Activated CD4-positive, alpha-beta T cell treated with anti-CD3 and anti-CD28 coated beads for 36 hours (primary cell): ENCODE measurements at places on chromosomes 13 and 19. TPM values are rescaled to one million over a fixed set of nuclear protein-coding genes. Genes with fewer than 3 reads are reported as not detected.

MAMSTR gene
- total RNA-seq = 0.69 TPM

- H3K27ac ChIP-seq = no peak overlapping the region
- no peak overlapping the region for H3K4me3 ChIP-seq
- H3K36me3 ChIP-seq = peaks cover 13% of the 10 kb centered on the region
- no peaks in the 10 kb centered on the region for H3K27me3 ChIP-seq
- peaks cover 13% of the 10 kb centered on the region for H3K4me1 ChIP-seq
Measured at GRCh38 chr13:39887387-39887786, 231.9 kb downstream of the COG6 start.

- H3K4me3 ChIP-seq = no peak overlapping the region
- H3K27ac ChIP-seq = no peak overlapping the region
- no peaks in the 10 kb centered on the region for H3K4me1 ChIP-seq
- H3K27me3 ChIP-seq = no peaks in the 10 kb centered on the region
Measured at GRCh38 chr19:7257148-7258040, 36.8 kb downstream of the INSR start.

TMEM272 gene
- total RNA-seq = 0.18 TPM

GRCh38 chr13:95784161-95784899 lies 107.4 kb downstream of the DNAJC3 start:
- H3K4me3 ChIP-seq = no peak overlapping the region
- peaks cover 56% of the 10 kb centered on the region for H3K36me3 ChIP-seq
- no peaks in the 10 kb centered on the region for H3K27me3 ChIP-seq

DNA sequence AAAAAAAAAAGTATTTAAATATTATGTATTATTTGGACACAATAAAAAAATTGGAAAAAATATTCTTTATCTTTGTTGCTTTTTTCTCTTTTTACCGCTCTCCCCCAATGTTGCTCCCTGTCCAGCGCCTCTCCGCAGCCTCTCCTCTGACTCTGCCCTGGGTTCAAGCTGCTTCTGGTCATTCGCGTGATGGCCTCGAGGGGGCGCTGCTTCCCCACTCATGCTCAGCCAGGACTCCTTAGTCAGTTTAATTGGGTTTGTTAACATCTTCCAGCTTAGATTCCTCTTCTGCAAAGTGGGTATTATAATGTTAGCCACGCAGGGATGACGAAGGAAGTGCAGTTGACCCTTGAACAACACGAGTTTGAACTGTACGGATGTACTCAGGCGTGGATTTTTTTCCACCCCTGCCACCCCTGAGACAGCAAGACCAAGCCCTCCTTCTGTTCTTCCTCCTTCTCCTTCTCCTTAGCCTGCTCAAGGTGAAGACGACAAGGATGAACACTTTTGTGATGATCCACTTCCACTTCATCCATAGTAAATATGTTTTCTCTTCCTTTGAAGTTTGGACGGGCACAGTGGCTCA lies 4.9 kb upstream of the NWD1 start:
- no peak overlapping the region for H3K27ac ChIP-seq
- H3K4me3 ChIP-seq = no peak overlapping the region
- H3K27me3 ChIP-seq = peaks cover 2% of the 10 kb centered on the region
- peak; percentile 75 for DNase-seq
- H3K4me1 ChIP-seq = no peaks in the 10 kb centered on the region

GSX1 gene
- not detected for total RNA-seq

DNA sequence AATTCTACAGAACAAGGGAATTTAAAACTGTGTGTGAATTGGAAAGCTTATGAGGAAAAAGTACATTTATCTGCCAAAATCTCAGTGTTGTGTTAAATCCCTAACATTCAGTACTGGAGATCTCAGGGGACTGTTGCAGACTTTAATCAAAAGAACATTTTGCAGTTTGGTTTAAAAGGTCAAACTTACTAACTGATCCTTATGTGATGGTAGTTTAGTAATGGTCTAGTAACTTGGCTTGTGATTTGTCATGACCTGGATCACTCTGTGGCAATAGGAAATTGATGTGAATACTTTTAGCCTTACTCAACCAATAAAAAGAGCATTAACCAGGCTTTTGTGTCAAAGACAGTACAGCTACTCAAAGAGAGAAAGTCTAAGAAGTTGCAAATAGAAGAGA lies 862.1 kb upstream of the MIR17HG start:
- H3K27ac ChIP-seq = no peak overlapping the region
- no peak overlapping the region for H3K4me3 ChIP-seq
- no peaks in the 10 kb centered on the region for H3K36me3 ChIP-seq
- no peaks in the 10 kb centered on the region for H3K27me3 ChIP-seq

DNA sequence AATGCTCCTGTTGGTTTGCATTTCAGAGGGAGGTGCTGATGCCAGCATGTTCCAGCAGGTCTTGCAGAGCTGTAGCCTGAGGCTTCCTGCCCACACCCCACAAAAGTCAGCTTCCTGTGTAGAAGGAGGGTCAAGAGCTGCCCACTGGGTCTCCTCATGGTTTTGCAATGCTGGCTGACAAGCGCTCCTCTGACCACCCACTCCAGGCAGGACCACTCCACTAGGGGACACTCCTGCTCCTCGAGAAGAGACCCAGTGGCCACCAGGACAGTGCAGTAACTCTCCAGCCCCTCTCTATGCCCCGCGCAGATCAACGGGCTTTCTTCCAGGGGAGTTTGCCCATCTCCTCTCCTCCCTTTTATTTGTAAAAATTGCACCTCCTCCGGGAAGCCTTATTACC lies 72.9 kb upstream of the UQCRFS1 start:
- no peak overlapping the region for H3K4me3 ChIP-seq
- peak; percentile 15 for DNase-seq
- H3K4me1 ChIP-seq = no peaks in the 10 kb centered on the region

TUBA3C gene
- total RNA-seq = not detected

DNA sequence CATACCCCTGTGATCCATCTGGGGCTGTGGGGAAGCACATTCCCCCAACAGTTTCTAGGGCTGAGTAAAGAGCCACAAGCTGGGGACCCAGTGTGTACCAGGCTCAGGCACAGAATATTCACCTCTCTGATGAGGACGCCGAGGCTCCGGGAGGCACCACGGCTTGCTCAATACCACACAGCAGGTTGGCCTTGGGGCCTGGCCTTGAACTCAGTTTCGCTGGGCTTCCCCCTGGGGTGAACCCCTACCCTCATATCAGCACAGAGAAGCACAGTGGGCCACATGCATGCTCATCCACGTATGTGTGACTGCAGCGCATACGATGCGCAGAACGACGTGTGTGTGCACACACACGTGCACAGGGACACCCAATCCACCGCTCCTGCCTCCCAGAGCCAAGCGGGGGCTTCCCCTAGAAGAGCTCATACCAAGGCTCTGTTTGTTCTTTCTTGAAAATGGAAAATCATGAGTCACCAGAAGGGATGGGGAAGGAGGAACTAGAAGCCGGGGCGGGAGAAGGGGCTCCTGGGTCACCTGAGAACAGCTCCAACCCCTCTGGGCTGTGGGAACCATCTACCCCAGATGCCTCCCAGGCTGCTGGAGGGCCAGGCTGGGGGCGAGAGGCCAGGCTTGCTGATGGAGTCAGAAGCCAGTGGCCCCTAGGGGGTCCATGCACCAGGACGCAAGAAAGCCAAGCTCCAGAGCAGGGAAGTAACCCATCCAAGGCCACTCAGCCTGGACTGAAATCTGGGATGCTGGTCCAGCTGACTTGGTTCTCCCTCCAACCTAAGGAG lies 4.9 kb upstream of the PDE4C start:
- peak; percentile 30 for DNase-seq
- H3K27me3 ChIP-seq = peaks cover 64% of the 10 kb centered on the region
- no peak overlapping the region for H3K27ac ChIP-seq
- H3K4me1 ChIP-seq = peaks cover 10% of the 10 kb centered on the region

SMIM24 gene
- 0.49 TPM for total RNA-seq

DNA sequence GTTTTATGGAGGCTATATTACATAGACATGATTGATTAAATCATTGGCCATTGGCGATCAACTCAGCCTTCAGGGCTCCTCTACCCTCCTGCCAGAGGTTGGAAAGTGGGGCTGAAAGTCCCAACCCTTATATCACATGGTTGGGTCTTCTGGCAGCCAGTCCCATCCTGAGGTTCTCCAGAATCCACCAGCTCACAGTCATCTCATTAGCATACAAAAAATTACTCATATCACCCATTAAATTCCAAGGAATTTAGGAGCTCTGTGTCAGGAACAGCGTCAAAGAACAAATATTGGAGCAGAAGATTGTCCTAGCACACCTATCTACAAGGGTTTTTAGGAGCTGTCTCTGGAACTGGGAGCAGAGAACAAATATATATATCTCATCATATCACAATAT lies 39.4 kb upstream of the FARP1 start:
- H3K36me3 ChIP-seq = no peaks in the 10 kb centered on the region
- no peak overlapping the region for H3K27ac ChIP-seq
- no peak for DNase-seq
- H3K4me1 ChIP-seq = no peaks in the 10 kb centered on the region

TPTE2 gene
- 0.11 TPM for total RNA-seq

DNA sequence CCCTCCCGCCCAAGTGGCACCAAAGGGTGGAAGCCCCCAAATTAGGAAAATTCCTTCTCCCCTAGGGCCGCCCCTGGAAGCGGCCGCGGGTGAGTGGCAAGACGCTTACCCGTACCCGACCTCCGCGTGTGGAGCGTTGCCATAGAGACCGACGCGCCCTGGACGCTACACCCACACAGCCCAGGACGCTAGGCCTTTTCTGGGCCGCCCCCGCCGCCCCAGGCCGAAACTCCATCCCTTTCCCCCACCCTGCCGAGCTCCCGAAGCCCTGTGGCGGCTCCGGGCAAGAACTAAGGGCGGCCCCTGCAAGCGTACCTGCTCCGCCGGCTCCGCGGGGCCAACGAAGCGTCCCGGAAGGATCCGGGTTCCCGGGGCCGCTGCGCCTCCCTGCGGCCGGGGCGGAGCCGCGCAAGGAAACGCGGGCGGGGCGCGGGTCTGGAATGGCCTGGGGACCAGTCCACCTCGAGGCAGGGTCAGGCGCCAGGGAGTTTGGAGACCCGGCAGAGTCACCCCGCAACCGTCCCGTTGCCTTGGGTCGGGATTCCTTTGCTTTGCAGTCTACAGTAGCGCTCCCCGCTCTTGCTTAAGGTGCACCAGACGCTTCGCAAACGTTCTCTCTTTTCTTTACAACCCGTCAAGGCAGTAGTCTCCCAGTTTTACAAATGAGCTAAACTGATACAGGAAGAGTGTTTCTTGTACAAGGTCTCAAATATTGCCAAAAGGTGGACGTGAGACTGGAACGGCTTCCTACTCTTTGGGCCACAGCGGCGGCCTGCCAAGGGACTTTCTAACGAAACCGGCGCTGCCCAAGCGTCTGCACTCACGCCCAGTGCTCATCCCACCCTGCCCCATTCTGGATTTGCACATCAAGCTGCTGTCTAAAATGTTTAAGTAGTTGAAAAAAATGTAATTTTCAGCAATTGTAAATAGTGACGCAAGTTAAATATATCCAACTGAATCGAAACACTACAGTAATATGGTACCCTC lies at the start of gene NEK5:
NEK5 (minus strand) TSS at position 360 of the 987 bp plus-strand sequence. CDS start 1,591 bp downstream, outside the sequence.
- peaks cover 6% of the 10 kb centered on the region for H3K27me3 ChIP-seq
- H3K4me1 ChIP-seq = peaks cover 21% of the 10 kb centered on the region
- peak; percentile 76 for DNase-seq
- peak within 1 kb of the TSS; percentile 77 for H3K4me3 ChIP-seq
- H3K36me3 ChIP-seq = peaks cover 19% of the 10 kb centered on the region

GRCh38 chr13:22092791-22093560 lies 422.1 kb downstream of the FGF9 start:
- H3K4me3 ChIP-seq = no peak overlapping the region
- no peaks in the 10 kb centered on the region for H3K27me3 ChIP-seq
- DNase-seq = no peak
- no peaks in the 10 kb centered on the region for H3K36me3 ChIP-seq
